ENCODE measurements at places on chromosomes 12 and 14. TPM values are rescaled to one million over a fixed set of nuclear protein-coding genes. Genes with fewer than 3 reads are reported as not detected.
A peak's percentile ranks its signal among the peaks of the same experiment; 100 is the strongest.

DLK1 gene
- 32.2 TPM for polyA plus RNA-seq

INSM2 gene
- polyA plus RNA-seq: 0.05 TPM

ABCD4 gene
- polyA plus RNA-seq: 105 TPM

GLIPR1L1 gene
- polyA plus RNA-seq: 0.85 TPM

SLC6A13 gene
- 42.2 TPM for polyA plus RNA-seq

MYF6 gene
- polyA plus RNA-seq: not detected

- peak; percentile 29 for DNase-seq
Observed at GRCh38 chr12:43758247-43758727, 303 bp downstream of the PUS7L start.

DNA sequence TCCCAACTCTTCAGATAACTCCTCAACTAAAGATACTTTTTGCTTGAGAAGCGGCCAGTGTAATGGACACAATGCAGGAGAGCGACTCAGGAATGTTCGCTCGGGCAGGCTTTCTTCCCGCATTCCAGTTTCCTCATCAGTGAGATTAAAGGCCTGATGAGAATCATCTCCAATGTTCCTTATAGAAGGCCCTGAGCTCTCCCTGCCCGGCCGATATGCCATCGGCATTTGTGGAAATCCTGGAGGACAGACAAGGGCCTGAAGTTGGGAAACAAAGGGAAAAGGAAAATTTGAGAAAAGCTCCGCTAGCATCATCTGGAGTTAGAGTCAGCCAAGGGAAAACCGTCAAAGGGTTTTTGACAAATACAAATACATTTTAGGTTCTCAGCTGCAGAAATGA is 38.0 kb upstream of the FOXN3 start:
- DNase-seq: no peak

DNA sequence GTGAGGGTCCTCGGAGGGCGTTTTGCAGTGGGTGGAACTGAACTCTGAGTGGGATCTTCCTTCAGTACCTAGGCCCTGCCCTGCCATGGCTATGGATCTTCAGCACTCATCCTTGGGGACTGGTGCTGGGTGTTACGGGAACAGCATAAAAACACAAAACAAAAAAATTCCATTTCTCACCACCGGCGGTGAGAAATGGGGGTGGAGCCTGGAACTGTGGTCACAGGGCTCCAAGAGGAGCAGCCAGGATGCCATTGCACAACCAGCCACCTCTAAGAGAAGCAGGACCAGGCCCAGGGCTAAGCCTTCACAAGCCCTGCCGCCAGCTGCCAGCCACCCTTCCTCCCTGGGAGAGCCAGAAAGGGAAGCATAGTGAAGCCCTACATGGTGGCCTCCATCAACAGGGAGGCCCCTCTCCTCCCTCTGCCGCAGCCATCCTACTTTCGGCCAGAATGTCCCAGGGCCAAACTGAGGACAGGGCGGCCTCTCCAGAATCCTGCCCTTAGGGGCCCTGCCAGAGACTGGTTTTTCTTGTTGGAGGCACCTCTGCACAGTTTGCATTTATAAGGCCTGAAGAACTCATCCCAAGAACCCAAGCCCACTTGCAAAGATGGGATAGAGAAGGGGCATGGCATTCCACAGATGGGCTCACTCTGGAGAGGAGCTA is 76.5 kb downstream of the VCPKMT start:
- no peak for DNase-seq

GRCh38 chr12:114131824-114132223 is 165.7 kb upstream of the RBM19 start:
- no peak for DNase-seq

DNA sequence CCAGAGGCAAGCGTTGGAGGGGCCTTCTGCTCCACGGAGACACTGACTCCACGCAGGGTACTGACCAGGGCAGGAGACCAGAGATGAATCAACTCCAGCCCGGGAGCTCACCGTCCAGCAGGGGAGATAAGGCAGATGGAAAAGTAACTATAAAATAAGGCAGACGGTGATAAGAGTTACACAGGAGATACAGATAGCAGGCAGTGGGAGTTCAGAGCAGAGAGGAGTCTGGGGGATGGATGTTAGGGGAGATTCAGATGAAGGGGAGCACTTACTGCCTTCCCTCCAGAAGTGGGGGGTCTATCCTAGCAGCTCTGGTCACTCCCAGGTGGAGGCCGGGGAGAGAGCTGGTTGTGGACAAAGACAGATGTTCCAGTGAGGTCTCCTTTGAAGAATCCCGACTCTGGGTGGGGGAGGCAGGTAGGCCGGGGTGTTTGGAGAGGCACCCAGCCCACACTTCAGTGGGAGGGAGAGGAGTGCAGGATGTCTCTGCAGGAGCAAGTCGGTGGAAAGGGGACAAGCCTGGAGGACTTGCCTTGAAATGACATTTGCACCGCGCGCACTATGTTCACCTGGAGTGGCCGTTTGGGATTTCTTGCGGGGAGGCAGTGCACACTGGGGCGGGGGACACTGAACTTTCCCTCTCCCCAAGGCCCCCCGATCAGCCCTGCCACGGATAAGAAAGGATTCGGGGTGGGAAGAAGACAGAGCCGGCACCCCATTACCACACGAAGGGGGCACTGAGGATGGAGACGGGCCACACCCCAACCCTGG is 1.2 kb downstream of the PITPNM2 start:
- DNase-seq: no peak

- no peak for DNase-seq
Observed at GRCh38 chr14:94691660-94692034, 78.3 kb downstream of the GSC start.

DNA sequence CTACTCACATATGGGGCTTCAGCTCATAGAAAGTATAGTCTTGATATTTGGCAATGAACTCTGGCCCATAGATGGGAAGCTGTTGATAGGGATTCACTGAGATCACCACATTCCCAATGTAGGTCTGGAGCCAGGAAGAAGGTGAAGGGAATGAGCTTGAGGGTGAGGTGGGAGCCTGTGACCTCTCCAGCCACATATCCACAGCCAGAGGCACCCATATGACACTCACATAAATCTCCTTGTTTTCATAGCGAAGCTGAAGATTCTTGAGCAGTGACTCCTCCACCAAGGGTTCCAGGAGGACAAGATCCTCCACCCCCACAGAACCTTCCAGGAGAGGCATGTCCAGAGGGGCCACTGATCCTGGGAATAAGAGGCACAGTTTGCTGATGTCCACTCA is 1.9 kb downstream of the MYO1A start:
- no peak for DNase-seq

- DNase-seq: no peak
Observed at GRCh38 chr14:22059201-22059600, 385.6 kb upstream of the OR4E1 start.

DNA sequence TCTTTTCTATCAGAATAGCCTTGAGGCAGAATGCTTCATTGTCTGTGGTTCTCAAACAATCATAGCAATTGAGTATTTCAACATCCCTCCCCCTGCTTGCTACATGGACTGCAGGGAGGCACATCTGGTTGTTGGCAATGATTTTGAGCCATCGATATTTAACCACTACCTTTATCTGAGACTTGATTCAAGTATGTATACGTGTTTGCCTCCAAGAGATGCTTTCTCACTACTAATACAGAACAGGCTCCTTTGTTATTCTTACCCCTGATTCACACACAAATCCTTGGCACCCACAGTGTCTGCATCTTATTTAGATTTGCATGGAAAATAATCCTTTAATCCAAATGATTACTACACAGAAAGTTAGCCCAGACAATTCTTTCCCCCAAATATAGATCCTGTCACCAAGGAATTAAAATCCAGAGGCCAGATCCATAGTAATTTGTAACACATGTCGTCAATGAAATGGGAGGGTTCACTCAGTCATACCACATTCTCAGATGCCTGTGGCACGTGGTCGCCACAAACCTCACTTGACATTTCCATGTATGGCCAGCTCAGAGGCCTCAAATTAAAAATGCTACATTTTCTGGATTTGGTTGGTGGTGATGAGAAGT is 199.3 kb downstream of the ITPR2 start:
- DNase-seq: no peak

DNA sequence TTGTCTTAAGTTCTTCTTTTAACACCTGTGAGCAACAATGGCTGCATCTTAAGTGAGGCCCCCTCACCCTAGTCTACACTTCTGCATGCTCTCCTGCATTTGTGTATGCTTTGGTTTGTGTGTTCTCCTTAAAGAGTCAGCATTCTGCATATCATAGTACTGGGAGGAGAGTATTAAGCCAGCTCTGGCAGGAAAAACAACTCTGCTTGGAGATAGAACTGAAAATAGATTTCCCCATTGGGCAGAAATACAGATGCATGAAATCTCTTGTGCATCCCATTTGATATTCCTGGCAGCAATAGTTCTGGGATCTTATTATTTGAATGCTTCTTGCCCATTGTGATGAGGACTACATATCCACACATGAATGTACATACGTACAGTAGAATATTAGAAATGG is 70.6 kb upstream of the PRICKLE1 start:
- DNase-seq: no peak

DNA sequence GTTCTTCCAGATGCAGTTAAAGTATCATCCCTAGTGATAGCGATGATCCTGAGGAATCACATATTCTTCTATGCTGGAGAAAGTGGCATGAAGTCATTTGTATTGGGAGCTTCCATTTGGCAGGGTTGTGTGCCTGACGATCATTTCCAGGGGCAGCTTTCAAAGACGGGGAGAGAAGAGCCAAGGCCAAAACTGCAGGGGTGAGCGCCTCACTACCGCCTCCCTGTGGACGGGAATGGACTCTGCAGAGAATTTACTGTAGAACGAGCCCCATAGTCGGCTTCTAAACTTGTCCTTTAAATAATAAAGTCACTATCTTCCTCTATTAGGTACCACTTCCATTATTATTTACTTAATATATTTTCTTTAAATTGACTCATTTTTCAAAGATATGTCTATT is 555.9 kb upstream of the TMEM132C start:
- DNase-seq: no peak

DNA sequence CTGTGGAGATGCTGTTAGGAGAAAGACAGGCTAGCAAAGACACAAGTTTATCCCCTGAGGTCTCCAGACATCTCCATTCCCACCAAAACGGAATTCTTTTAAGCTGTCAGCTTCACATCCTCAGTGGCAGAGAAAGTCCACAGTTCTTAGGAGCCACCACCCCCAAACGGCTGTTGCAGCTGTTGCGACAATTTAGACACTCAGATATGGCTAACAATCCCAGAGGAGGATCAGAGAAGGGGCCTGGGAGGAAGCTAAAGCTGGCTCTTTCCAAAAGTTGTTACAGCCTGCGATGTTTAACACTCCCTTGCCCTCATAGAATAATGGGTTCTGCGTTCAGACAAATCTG is 1.9 kb upstream of the ATP5MC2 start:
- no peak for DNase-seq

DNA sequence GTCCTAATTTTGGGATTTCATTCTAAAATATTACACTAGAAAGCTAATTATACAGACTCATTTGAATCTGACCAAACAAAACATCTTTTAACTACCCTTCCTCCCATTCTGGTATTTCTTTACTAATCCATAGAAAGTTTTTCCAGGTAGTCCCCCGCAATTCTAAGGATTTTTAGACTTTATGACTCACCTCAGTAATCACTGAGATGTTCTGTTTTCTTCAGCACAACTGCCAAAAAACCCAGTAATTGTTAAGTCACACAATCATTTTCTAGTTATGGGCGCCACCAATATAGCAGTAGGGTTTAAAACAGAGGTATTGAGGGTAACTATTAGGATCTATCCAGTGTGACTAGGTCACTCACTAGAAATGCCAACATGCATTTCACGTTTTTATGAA is 1.6 kb upstream of the ARID4A start:
- no peak for DNase-seq

DNA sequence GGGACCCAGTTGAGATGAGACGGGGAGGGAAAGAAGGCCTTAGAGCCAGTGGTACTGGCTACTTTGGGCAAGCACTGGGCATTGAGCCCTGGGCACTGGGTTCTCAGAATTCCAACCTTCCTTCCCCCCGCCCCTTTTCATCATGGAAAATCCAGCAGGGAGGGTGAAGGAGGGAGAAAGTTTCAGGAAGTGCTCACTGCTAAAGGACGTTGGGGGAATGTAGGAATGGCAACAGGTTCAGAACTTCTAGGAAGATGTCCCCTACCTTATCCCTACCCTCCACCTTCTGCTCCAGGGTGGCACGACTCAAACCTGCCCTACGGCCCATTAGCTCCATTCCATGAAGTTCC is 4.2 kb upstream of the TNS2 start:
- DNase-seq: no peak

GRCh38 chr12:110015132-110015531 is 15.9 kb downstream of the ANKRD13A start:
- DNase-seq: no peak

DNA sequence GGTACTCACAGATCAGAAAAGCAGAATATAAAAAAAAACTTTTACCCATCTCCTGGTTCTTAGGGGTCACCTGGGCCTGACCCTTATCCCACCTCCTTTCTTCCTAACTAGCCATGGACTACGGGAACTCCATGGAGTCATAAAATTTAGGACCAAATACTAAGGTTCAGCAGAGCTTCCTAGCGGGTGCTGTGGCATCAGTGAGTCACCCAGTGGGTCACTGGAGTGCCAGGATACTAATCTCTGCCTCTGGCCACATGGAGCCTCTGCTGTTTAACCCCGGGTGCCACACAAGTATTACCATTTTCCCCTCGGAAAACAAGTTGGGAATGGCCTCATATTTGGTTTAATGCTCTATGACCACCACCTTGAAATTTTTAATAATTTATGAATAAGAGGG is 6.9 kb downstream of the ZBTB39 start:
- DNase-seq: no peak

DNA sequence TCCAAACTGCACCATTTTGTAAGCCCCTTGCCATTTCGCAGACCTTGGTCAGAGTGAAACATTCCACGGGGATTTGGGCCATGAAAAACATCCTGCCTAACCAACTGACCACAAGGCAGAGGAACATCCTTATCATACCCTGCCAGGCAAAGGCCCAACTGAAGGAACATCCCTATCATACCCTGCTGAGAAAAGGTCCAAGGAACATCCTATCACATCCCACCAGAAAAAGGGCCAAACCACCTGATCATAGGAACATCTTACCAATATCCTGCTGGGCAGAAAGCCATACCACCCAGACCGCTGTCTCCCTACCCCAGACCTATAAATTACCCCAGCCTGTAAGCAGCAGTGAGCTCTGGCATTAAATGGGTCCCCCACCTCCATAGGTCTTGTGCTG is 19.4 kb upstream of the LRRC9 start:
- no peak for DNase-seq

GRCh38 chr14:100422556-100423316 is 99.6 kb downstream of the SLC25A47 start:
- DNase-seq: no peak

DNA sequence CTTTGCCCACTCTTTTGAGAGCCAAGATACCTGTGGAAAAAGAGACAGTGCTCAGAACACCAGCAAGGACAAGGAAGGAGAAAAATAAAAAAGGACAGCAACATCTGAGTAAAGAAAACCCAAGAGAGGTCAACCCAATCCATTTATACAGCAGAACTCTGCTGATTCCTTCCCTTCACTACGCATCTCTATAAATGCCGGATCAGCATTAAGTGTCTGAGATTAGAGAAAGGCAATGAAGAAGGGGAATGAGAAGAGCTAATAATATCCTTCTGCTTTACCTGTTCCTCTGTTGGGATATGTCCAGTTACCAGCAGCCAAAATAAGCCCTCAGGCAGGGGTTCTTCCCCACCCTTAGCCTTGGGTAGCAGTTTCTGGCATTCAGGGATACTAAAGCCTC is 15.8 kb downstream of the COQ10A start:
- no peak for DNase-seq
